EL (cell line): ENCODE measurements at places on chromosomes 7 and 10.
A peak's percentile ranks its signal among the peaks of the same experiment; 100 is the strongest.

GRCh38 chr10:1411451-1411850, 325.9 kb downstream of the ADARB2 start:
- no peak for DNase-seq

DNA sequence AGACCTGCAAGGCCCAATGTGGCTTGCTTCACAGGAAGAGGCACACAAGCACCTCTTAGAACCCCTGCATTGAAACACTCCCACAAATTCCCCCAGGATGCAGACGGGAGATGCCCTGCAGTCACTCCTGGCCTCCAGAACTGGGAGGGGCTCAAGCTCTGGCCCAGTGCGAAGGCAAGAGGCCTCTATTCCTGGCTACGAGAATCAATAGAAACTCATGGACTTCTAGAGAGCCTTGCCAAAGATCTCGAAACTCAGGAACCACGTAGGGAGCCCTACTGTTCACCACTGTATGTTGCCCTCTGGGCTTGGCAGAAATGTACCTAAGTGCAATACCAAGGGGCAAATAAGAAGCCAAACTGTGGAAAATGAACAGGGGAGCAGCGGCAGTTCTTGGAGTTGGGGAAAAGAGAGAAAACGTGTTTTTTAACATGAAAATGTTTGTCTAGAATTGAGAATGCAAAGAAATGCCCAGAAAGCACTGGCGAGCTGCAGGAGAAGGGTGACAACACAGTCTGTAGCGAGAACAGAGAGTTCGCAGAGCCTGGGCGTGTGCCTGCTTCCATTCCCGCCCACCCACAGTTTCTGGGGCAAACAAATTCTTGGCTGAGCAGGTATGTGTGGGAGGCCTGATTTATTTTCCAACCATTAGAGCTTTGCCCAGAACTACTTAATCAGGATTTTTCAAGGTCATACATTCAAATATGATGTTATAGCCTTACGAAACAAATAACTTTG, 260.5 kb upstream of the KLF14 start:
- no peak for DNase-seq

DNA sequence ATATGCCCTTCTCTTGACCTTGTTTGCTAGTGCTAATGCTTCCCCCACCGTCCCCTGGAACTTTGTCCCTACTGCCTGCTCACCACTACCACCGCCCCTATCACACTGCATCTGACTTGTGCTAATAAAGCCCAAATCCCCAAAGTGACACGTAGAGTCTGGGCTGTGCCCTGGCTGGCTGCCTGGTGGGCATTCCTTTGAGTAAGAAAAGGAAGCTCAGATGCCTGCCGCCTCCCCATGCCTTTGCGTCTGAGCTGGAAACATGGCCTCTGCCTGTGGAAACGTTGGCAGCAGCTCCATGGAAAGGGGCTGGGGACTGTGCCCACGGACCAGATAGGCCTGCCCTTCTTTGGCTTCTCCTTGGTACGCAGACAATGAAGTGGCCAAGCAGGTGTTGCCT, 138.3 kb downstream of the CYP26A1 start:
- no peak for DNase-seq

- no peak for DNase-seq
Measured at GRCh38 chr10:102322914-102323313, 72.6 kb upstream of the NFKB2 start.

- peak; percentile 84 for DNase-seq
Measured at GRCh38 chr7:55255496-55256445, 109.4 kb upstream of the LANCL2 start.

DNA sequence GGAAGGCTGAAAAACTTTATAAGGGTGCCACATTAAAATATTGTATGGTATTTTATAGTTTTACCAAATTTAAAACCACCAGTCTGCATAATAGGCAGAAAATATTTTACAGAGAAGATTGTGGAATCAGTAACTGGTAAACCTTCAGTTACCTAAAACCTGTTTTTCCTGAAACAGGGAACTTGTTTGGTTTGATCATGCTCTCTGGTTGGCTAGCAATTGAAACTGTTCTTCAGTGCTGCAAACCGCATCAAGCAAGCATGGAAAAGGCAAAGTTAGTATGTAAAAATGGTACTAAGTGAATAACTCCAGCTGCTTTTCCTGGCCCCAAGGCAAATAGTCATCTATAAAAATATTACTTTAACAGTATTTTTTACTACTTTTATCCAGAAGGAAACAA, 316.9 kb upstream of the LRRN3 start:
- DNase-seq, result peak; percentile 15

DNA sequence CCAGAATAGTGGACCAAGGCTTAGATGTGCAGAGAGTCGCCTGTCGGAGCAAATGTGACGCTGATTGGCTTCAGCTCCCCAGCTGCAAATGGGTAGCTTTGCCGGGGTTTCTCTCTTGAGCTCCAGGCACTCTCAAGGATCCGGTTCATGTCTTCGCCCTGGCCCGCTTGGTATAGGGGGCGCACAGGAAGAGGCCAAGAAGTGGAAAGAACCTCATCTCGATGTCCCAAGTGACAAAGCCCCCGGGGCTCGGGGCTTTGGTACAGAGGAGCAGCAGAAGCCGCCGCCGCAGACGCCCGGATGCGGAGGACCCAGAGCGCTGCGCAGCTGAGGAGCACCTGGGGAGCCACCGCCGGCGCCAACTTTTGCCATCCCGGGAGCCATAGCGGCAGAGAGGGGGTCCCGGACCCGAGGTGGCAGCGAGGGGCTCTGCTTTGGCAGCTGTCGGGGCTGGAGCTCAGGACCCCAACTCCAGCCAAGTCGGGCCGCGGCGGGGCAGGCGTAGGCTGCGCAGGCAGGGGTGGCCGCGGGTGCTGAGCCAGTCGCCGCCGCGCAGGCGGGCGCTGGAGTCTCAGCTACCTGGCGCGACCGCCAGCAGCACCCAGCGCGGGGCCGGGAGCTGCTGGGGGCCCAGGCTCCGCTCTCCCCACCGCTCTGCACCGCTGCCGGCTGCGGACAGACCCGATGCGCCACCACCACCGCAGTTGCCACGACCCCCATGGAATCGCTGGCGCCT, 466.6 kb downstream of the XPNPEP1 start:
- DNase-seq, result peak; percentile 8

GRCh38 chr7:109836016-109836415, 1254.9 kb upstream of the LRRN3 start:
- DNase-seq, result peak; percentile 52

GRCh38 chr7:134741907-134742635, 37.4 kb upstream of the CALD1 start:
- DNase-seq, result peak; percentile 93

DNA sequence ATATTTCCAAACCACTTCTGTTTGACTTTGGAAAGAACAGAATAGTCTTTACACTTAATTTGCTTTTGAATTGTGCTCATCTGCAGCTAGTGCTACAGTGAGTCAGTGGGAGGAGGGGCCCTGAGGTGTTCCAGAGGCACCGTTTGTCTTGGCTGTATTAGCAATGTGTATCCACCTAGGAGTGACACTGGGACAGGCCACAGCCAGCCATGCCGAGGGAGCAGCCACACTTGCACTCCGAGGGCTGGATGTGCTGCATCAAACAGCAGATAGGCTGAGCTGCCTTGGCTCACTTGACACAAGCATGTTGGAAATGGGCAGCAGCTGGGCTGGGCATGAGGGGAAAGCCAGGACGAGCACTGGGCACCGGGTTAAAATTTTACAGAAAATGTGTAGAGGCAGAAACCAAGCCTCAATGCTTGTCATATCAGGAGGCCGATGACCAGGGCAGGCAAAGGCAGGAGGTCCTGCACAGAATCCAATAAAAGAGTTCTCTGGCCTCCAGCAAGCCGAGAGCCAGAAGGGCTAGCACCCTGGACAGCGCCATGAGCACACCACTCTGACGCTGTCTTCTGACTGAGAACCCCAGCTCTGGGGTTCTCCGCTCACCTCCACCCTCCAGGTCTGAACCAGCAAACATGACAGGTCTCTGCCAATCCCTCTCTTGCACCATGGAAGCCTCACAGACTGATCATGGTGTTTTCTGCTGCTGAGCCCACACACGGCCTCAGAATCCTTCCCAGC, 163.3 kb downstream of the GRID1 start:
- no peak for DNase-seq

GRCh38 chr7:148303295-148304082, 287.1 kb upstream of the C7orf33 start:
- peak; percentile 55 for DNase-seq

- no peak for DNase-seq
Measured at GRCh38 chr10:55137063-55137462, 336.0 kb upstream of the PCDH15 start.

DNA sequence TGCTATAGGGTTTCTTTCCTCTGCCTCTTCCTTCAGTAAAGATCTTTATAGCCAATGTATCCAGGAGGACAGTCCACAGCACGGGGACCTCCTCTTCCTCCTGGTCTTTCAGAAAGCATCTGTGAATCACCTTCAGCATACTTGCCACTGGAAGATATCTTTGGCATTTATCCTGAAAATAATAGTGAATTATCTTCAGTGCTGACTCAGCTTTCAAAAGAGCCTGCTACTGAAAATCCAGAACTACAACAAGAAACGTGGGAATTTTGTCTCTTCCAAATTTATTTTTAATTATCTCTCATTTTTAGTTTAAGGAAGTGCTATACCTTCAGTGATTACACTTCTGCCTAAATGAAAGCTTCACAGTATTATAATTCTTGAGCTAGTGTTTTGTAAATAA, 7.6 kb upstream of the UNC5B start:
- DNase-seq, result no peak

DNA sequence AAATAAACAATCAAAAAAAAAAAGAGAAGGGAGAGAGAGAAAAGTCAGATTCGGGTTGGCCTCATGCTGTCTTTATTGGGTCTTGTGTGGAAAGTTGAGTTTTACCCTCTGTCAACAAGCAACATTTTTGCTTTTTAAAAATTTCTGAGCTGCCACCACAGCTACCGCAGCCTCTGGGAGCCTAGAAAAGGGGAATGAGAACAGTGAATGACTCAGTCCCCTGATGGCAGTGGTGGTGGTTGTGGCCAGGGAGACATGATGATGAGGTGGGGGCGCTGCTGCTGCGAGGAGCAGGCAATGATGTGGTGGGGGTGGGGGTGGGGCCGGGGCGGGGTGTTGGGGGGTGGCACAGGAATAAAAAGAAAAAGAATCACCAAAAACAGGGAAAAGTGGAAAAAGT, 20.0 kb upstream of the CREB3L2 start:
- DNase-seq, result no peak

DNA sequence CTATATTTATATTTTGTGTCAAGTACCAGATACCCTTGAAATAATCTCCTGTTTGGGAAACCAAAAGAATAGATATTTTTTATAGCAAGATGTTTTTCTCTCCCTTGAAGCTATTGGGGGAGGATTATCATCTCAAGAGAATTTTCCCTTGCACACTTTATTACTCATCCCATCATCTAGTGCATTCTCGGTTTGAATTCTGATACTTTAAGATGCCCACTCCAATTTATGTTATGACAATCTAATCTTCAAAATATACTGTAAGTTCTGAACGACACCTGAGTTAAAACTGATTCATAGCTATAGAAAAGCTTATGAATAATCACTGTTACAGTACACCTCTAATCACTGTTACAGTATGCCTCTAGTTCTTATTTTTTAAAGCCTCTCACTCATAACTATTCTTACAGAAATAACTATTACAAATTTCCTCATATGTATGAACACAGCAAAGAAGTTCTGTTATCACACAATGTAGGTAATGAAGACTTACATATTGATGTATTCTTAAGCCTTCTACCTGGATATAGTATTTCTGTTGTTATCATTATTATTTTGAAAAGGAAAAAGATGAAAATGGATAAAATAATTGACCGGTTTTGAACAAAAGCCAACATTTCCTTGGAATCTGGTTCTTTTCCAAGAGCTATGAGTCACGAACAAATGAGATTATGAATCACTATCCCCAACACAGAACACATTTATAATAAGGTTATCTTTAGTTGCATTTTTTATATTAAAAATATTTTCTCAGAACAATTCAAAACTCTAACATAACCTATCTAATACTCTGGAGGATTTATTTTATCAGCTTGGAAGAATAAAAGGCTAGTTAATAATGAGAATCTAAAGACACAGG, 72.3 kb upstream of the FAM13C start:
- peak; percentile 9 for DNase-seq

DNA sequence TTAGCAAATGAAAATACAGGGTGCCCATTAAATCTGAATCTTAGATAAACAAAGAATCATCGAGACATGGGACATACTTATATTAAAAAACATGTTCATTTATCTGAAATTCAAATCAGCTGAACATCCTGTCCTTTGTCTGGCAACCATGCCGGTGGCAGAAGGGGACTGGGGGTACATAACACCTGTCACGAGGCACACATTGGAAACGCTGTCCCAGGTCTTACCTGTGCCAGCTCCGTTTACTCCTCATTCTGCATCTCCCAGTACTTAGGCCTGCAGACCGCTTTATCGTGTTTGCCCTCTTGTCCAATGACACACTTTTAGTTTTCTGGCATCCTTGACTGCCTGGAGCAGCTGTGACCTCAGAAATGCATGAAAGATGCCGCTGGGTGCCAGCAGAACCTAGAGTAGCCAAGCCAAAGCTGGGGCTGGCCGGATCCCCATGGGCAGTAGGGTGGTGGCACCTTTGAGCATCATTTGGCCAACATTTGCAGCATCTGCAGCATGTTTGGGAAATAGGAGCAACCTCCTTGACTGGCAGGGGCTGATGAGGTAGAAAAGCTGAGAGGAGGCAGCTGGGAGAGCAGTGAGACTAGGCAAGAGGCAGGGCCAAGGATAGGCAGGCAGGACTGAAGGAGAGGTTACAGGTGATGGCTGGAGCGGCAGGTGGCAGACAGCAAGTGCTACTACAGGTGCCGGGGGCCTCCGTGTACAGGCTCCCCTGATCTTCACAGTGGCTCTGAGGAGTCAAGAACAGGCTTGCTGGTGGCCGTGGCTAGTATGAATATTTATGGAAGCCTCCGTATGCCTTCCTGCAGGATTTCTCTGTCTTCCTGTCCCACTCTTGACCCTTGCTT, 62.3 kb upstream of the BTBD16 start:
- DNase-seq, result no peak

DNA sequence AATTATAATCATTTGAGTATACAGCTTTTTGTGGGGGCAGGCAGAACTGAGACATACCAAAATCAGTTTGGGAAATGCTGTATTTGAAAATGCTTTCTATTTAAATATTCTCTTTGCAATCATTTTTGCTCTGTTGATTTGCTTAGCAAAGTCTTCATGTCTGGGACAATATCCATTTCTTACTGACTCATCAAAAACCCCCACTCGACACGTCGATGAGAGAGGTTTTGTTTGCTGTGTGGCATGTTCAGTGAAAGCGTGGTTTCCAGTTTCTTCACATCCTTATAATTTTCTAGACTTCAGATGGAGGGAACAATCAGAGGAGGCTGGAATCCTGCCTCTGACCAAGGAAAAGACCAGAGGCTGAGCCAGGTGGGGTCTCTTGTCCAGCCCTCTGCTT, 28.9 kb downstream of the HTRA1 start:
- no peak for DNase-seq

DNA sequence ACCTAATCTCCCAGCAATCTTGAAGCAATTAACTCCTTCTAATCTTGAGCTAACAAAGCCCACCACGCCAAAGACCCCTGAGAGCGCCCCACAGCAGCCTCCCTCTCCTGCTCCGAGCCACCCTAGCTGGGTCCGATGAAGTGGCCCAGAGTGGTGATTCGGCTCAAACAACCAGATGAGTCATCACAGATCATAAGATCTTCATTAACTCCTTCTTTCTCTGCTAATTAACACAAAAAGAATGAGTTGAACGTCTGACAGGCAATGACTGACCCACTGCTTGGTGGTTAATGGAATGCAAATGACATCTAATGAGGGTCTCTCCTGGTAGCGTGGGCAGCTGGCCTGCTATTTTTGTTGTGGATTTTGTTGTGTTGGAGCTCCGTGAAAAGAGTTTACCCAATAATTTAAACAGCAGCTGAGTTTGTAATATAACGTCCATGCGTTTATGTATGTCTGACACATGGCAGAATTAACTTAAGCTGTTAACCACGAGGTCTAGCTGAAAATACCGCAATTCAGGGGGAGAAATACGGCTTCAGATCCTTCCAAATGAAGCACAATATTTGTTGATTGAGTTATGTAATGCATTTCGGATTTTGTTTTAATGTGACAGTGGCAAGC, 161.4 kb downstream of the RAB11FIP2 start:
- DNase-seq, result no peak
